ENCODE measurements at places on chromosomes 1 and 21.

GRCh38 chr1:87170157-87170556, 158.5 kb upstream of the LMO4 start:
- no peak for DNase-seq

DNA sequence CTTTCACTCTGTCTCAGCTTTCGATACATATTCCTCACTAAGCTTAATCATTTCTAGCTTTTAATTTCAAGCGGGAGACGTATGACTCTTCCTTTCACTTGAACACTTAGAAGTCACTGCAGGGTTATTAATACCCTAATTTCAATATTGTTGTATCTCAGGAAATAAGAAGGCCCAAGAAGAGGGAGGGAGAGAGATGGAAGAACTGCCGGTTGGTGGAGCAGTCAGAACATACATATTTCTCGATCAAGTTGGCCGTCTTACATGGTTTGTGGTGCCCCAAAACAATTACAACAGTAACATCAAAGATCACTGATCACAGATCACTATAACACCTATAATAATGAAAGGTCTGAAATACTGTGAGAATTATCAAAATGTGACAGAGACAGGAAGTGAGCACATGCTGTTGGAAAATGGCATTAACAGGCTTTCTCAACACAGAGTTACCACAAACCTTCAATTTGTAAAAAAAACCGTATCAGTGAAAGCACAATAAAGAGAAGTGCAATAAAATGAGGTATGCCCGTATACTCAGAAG, 145.4 kb upstream of the HP1BP3 start:
- DNase-seq = no peak

- peak; percentile 35 for DNase-seq
Measured at GRCh38 chr1:91744953-91745639, 140.9 kb downstream of the TGFBR3 start.

GRCh38 chr1:31300193-31300592, 3.4 kb downstream of the ZCCHC17 start:
- no peak for DNase-seq

- DNase-seq = peak; percentile 71
Measured at GRCh38 chr1:21659099-21659923, 9.8 kb downstream of the RAP1GAP start.

- no peak for DNase-seq
Measured at GRCh38 chr1:82788660-82789059, 987.9 kb downstream of the ADGRL2 start.

GRCh38 chr1:12678350-12678749, 34.5 kb downstream of the AADACL4 start:
- no peak for DNase-seq

- DNase-seq = no peak
Measured at GRCh38 chr1:1298861-1299685, 8.7 kb downstream of the ACAP3 start.

DNA sequence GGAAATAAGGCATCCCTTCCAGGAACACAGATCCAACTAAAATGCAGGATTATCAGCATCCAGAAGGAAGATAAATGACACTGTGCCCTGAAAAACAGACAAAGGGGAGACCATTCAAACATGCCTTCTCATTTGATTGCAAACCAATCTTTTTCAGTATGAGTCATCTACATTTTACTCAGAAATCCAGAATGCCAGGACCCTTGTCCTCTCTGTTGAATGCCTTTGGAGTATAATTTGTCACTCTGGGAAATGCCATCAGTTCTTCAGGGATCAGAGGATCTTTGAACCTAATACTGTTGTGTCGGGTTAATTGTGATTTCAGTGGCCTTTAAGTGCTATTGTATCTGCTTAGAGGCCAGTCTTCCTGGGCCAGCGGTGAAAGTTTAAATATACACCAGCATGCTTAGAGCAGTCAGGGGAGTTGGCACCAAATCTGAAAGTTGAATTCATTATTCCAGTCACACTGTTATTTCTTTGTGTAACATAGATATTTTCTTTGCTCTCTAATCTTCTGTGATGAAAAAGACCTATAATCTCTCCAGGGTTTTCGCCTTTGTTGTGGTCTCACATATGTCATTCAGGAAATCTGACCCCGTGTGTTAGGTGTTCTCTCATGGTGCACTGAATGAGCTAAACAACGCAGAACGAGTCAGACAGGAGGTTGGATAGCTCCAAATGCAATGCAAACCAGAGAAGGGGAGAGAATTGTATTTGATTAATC, 364.8 kb upstream of the SGIP1 start:
- DNase-seq = no peak

GRCh38 chr1:61184040-61184713, 101.8 kb downstream of the NFIA start:
- peak; percentile 79 for DNase-seq

DNA sequence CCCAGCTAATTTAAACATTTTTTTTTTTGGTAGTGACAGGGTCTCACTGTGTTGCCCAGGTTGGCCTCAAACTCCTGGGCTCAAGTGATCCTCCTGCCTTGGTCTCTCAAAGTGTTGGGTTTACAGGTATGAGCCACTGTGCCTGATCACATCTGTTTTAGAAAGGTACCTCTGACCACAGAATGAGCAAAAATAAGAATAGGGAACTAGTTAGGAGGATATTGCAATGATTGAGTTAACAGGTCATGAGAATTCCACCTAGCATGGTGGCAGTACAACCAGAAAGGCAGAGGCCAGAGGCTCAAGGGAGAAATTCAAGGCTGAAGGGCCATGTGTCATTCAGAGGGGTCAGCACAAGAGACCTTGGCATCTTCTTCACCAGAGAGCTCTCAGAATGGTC, 49.6 kb downstream of the ELAPOR1 start:
- DNase-seq = no peak

DNA sequence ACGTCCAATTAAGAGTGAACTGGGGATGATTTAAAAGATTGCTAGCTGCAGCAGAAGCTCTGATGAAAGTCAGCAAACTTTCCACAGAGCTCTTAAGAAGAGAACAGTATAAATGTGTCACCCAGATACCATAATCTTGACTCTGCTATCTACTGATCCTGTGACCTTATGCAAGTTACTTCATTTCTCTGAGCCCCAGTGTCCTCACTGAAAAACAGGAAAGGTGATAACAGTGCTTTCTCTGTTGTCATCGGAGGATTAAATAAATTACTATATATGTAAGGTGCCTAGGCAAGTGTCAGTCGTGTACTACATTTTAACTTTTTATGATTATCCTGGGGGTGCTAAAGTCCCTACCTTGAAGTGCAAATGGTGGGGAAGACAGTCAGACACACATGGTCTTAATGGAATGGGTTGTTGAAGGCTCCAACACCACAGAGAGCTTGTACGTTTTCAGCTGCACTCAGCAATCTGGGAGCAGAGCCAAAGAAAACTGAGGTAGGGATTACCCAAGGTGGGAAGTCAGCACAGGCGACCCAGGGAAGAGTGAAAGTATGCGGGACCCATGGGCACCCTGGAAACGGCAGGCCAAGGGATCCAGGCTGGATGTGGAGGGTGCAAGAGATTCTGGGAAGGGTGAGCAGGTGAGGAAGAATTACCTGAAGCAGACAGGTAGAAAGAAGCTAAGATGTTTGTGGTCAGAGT, 82.8 kb downstream of the DTL start:
- no peak for DNase-seq

DNA sequence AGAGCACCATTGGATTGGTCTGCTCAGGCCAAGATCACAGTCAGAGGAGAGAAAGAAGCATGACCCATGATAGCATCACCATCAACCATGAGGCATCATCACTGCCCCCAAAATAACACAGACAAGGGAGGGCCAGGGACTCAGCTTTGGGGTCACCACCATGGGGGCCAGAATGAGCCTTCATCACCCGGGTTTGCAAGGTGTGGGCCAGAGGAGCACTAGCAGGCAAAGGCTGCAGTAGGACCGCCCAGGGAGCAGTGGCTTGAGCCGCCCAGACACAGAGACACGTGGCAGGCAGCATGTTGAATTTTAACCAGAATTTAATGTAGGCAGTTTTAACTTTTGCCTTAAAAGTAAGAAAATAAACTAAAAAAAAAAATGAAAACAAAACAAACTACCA, 53.7 kb upstream of the TMPRSS2 start:
- no peak for DNase-seq

DNA sequence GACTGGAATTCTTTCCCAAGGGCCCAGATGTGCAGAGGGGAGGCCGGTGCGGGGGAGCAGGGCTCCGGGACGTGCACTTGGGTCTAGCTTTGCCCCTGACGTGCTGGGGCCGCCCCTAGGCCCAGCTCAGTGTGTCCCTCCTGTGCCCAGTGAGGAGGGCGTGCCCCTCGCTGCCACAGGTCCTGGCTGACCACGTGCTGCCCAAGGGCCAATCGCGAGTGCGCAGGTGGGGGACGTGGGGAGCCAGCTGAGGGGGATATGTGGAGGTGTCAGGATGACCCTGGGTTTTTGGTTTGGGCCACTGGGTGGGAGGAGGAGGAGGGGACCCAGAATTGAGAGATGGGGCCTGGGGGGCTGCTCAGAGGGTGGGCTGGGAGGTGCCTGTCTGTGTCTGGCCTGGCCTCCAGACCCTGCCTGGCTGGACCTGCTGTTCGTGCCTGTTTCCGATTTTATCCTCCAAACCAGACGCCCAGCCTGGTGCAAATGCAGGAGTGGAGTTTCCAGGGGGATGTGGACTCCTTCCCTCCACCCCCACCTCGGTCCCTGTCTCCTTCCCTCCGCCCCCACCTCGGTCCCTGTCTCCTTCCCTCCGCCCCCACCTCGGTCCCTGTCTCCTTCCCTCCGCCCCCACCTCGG, 6.1 kb upstream of the RNF223 start:
- DNase-seq = peak; percentile 70

DNA sequence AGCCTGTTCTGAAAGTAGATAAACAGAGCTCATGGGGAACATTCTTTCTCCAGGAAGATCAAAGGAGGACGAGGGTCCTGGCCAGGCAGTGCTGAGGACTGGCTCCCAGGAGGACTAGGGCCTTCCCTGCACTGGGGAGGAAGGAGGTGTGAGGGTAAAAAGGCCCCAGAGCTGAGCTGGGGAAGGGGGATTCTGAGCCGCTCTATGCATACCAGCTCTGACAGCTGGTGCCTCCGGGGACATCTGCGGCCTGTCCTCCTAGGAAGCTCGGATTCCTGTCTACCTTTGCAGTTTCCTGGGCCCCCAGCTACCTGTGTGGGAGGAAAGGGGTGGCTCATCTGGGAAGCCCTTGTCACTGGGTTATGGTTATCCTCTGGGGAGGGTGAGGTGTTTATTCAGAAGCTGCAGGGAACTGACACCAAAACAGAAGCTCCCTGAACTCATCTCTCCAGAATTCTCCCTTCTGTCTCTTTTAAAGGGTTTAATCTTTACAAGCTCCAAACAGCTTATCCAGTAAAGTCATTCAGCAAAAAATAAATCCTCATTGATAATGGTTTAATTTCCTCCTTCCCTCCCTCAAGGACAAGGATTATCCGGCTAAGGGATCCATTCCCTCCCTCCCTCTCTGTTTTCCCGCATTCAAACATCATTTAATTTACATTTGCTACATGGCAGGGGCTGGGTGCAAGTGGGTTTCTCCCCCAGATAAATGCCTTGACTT, 31.0 kb downstream of the NENF start:
- no peak for DNase-seq

DNA sequence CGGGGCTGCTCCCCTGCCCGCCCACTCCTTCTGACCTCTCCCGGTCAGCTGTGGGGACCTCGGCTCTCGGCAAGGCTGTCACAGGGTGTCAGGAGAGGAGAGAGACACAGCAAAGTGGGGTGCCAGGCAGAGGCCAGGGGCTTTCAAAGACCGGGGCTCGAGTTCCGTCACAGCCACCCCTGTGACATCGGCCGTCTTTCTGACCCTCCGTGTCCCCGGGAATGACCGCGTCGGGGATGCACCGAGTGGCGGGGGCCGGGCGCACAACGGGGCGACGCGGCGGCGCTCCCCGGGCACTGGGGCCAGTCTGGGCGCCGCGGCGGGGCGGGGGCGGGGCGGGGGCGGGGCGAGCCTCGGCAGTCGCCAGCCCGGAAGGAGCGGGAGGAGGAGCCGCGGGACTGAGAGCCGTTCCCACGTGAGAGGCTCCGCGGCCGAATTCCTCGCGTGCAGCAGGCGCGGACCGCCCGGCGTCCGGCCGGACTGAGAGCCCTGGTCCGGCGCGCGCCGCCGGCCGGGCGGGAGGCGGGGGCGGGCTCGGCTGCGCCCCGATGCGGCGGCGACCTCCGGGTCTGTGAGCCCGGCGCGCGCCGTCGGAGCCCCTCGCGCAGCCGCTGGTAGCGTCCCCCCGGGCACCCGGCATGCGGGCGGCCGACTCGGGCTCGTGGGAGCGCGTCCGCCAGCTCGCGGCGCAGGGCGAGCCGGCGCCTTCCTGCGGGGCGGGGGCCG, 229.7 kb upstream of the TMEM51 start:
- no peak for DNase-seq

- no peak for DNase-seq
Measured at GRCh38 chr1:22107126-22107525, 35.8 kb downstream of the WNT4 start.

DNA sequence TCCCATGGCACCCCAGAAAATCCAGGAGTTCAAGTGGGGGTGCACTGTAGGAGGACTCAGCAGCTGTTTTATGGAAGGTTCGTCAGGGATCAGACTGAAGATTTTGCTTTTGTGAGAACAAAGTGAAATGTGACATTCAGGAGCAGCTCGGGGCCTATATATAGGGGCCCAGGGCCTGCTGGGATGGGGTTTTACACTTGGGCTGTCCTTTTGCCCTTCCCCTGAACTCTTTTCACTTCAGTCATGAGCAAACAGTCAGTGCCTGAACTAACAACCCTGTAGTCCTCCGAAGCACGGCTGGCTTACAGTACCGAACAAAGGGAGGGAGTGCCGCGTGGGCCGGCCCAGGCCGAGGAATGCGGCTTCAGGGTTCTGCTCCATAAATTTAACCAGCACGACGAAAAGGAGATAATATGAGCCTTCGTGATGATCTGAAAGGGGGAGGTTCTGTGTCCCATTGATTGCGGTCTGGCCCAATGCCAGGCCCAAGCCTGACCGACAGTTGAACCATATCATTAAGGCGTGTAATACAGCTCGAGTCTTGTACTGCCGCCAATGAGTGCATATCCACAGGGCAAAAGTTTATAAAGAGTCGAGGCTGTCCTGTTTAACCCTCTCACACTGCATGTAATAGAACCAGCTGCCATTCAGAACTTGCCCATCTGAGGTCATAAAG, 139.9 kb downstream of the DHRS3 start:
- peak; percentile 81 for DNase-seq

DNA sequence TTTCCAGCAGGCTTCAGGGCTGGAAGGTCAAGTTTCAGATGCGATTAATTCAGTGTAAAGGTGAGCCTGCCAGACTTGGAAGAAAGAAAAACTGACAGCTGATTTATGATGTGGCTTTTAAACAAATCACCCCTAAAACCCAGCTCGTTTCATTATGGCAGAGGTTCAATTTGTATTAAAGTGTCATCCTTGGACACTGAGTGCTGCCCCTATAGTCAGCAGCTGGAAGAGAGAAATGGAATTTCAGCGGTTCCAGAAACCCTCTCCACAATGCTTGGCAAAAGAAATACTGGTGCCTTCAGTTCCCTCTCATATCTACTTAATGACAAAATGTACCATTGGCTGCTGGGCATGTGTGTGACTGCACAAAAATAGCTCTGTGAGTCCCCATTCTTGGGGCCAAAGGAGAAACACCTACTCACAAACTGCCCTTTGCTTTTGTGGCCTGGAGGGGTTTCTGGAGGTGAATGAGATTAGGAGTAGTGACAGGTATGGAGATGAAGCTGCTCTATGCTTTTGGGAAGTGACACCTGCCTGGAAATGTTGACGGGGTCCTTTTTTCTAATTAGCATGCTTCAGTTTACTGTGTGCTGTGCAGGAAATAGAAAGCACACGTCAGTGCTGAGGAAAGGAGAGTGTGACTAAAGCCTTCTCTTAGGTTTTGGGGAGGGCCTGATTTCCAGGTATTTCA, 95.1 kb upstream of the TSPAN2 start:
- no peak for DNase-seq

All from DMS153 (cell line).